ENCODE measurements at places on chromosomes 13 and 19.

DNA sequence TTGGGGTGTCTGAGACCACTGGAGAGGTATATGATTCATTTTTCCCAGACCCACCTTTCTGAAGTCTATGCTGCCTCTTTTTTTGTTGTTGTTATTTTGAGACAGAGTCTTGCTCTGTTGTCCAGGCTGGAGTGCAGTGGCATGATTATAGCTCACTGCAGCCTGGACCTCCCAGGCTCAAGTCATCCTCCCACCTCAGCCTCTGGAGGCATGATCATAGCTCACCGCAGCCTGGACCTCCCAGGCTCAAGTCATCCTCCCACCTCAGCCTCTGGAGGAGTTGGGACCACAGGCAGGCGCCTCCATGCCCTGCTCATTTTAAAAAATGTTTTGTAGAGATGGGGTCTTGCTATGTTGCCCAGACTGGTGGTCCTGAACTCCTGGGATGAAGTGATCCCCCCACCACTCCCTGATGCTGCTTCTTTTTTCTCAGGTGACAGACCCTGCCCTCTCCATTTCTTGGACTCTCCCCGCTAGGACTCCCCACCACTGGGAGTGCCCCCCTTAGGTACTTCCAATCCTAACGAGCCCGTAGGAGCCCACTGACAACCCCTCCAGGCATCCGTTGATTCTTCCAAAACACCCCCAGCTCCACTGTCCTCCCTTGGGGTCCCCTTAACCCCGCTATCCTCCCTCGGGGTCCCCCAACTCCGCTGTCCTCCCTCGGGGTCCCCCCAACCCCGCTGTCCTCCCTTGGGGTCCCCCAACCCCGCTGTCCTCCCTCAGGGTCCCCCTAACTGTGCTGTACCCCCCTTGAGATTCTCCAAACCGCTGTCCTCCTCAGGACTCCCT lies 45.4 kb downstream of the ARHGEF18 start:
- H3K4me1 ChIP-seq = peaks cover 18% of the 10 kb centered on the region
- H3K4me3 ChIP-seq = peak overlapping the region; percentile 77
- no peak for DNase-seq
- H3K27ac ChIP-seq = peak overlapping the region; percentile 77
- H3K27me3 ChIP-seq = no peaks in the 10 kb centered on the region

DNA sequence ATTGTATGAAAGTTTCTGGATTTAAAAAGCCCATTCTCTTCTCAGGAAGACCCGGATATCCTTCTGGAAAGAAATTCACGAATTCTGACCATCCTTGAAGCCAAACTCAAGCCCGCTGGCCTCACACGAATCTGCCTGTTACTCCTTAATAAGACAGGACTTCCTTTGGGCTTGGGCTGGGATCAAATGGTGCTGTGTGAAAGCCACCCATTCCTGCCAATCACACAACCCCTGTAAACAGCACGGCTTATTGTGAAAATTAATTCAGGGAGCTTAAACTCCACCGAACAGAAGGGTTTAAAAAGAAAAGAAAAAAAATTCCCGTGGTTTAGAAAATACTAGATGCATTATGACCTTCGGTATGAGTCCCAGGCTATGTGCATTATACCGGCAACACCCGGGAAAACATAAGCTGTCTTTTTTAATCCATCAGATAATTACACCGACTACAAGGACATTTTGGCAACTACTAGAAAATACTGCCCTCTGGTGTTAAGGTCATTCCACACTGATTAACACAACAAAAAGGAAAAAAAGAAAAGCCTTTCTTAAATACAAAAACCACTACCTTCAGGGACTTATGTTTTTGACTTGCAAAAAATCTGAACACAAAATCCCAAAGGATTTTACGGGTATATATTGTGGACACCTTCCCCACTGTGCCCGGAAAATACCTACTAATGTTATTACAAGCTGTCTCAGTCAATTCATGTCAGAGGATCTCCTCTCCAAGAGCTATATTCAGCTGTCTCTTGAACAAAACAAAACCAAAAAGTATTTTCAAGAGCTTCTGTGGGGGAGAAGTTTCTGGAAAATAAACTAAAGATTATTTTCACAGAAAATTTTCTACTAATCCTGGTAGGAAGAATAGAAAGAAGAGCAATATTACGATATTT lies 76.0 kb upstream of the LSM14A start:
- no peaks in the 10 kb centered on the region for H3K4me1 ChIP-seq
- DNase-seq = peak; percentile 20
- no peaks in the 10 kb centered on the region for H3K36me3 ChIP-seq
- no peak overlapping the region for H3K27ac ChIP-seq

DNA sequence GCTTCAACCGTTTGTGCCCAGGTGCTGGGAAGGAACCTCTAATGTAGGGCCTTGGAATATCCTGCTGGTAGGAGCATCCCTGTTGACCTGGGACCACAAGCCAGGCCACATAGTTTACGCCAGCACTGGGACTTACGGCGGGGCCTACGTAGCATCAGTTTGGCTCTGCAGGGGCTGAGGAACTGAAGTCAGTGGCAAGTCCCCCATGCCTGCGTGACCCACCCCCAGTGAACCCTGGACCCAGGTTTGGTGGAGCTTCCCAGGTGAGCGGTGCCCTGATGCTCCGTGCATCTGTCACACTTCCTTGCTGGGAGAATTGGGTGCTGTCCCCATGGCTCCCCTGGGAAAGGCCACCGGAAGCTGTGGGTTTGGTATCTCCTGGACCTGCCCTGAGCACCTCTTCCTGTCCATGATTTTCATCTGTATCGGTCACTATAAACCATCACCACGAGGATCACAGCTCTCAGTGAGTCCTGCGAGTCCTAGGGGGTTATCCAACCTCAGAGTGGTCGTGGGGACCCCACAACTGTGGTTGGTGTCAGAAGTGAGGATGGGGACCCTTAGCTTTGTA lies 9.9 kb downstream of the SIGLEC11 start:
- peaks cover 49% of the 10 kb centered on the region for H3K27me3 ChIP-seq
- peaks cover 4% of the 10 kb centered on the region for H3K36me3 ChIP-seq
- DNase-seq = no peak
- peaks cover 14% of the 10 kb centered on the region for H3K4me1 ChIP-seq
- H3K27ac ChIP-seq = no peak overlapping the region

DNA sequence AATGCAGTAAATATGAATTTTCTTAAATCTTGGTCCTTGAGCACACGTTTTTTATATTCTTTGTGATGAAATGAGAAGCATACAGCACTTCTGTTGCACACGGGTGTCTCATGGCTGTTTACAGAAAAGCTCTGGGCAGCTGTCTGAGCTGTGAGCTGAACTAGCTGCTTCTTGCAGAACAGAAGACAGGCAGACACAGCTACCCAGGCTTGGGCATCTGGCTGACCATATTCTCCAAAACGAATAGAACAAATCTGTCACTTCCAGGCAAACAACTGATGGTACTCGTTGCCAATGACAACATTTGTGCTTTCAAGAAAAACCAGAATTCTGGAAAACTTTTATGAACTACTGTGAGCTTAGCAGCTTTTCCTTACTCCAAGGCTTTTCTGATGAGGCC lies 16.2 kb downstream of the PCID2 start:
- H3K36me3 ChIP-seq = peaks cover 19% of the 10 kb centered on the region
- DNase-seq = no peak
- H3K4me1 ChIP-seq = no peaks in the 10 kb centered on the region
- no peaks in the 10 kb centered on the region for H3K27me3 ChIP-seq
- H3K27ac ChIP-seq = no peak overlapping the region
- H3K4me3 ChIP-seq = no peak overlapping the region

DNA sequence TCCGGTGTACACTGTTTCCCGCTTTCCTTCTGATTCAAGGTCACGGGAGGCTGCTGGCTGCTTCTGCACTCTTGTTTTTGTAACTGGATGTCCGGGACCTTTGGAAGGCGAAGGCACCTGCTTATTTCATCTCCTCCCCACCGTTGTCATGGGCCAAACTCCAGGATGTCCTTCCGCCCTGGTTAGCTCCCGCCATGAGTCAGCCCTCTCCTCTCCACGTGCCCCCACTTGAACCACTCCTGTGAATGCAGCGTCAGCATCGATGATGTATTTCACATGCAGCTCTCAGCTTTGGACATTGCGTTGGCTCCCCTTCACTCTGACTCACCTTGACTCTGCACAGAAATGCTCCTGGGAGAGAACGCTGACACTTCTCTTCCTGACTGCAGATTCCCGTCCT lies 5.5 kb upstream of the GALP start:
- DNase-seq = peak; percentile 65
- peaks cover 4% of the 10 kb centered on the region for H3K36me3 ChIP-seq
- peaks cover 11% of the 10 kb centered on the region for H3K4me1 ChIP-seq
- H3K27me3 ChIP-seq = peaks cover 25% of the 10 kb centered on the region
- no peak overlapping the region for H3K27ac ChIP-seq

- no peaks in the 10 kb centered on the region for H3K4me1 ChIP-seq
- no peaks in the 10 kb centered on the region for H3K36me3 ChIP-seq
- H3K4me3 ChIP-seq = no peak overlapping the region
- H3K27ac ChIP-seq = no peak overlapping the region
- H3K27me3 ChIP-seq = peaks cover 17% of the 10 kb centered on the region
- DNase-seq = peak; percentile 24
These were observed 140.4 kb downstream of the TEX29 start for GRCh38 chr13:111460548-111461444.

DNA sequence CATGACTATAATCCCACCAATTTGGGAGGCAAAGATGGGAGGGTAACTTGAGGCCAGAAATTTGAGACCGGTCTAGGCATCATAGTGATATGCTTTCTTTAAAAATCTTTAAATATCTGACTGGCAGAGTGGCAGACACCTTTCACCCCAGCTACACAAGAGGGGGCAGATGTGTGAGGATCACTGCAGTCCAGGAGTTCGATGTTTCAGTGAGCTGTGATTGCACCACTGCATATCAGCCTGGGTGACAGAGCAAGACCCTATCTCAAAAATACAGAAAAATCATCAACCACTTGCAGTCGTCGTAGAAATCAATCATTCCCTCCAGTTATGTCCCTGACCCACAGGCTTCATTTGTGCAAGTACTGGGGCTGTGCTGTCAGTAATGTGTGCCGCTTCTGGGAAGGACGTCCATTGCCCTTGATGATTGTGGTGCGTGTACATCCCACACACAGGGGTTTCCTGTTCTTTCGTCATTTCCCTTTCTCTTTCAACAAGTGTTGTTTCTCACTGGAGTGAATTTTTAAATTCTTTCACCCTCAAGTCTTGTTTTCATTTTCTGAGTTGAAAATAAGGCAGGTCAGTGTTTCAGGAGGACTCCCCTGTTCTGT lies 1.4 kb downstream of the LGALS14 start:
- H3K27ac ChIP-seq = no peak overlapping the region
- DNase-seq = no peak
- no peaks in the 10 kb centered on the region for H3K36me3 ChIP-seq

- H3K36me3 ChIP-seq = peaks cover 70% of the 10 kb centered on the region
- H3K4me1 ChIP-seq = peaks cover 31% of the 10 kb centered on the region
- H3K27me3 ChIP-seq = no peaks in the 10 kb centered on the region
- H3K4me3 ChIP-seq = peak overlapping the region; percentile 8
- DNase-seq = no peak
These were observed 27.9 kb upstream of the NANOS3 start for GRCh38 chr19:13848798-13849676.

DNA sequence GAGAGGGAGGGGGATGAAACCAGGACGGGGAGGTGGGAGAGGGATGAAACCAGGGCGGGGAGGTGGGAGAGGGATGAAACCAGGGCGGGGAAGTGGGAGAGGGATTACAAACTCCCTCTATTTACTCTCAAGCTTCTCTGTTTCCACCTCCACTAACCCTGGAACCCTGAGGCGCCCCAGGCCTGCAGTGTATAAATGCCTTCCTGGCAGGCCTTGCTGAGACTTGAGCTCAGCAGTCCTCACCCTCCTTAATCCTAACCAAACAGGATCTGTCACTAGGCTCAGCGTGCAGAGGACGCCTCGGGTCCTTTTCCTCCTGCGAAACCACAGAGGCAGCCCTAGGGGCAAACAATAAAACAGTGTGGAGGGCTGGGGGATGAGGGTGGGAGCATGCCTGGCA lies 32.1 kb upstream of the OR1M1 start:
- DNase-seq = peak; percentile 24
- H3K27me3 ChIP-seq = no peaks in the 10 kb centered on the region
- H3K36me3 ChIP-seq = no peaks in the 10 kb centered on the region
- peak overlapping the region; percentile 37 for H3K4me3 ChIP-seq

DNA sequence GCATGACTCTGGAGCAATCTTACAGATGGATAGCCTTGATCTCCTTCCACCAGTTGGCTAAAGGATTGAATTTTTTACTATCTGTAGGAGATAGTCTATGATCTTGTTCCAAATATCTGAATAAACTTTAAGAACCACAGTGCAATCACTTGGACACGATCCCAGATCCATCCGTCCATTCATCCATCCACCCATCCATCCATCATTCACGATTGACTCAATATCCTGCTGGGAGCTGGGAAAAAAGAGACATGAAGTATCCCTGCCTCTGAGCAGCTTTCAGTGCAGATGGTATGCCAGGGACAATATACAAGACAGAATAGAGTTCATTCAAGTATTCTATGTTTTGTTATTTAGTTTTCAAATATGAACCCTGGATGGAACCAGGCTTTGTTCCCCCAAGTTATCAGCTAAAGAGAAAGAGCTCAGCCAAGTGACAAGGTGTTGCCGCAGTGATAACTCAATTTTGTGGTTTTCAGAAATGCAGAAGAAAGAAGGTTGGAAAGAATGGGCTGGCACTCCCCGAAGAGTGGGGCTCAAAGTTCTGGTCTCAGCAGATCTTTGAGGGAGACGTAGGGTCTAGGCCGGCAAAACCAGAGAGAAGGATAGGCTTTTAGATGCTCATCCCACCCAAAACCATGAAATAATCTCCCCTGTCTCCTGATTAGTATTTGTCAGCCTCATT lies 66.3 kb downstream of the IRS2 start:
- H3K4me3 ChIP-seq = no peak overlapping the region
- H3K4me1 ChIP-seq = no peaks in the 10 kb centered on the region
- no peaks in the 10 kb centered on the region for H3K36me3 ChIP-seq
- H3K27me3 ChIP-seq = no peaks in the 10 kb centered on the region
- H3K27ac ChIP-seq = no peak overlapping the region
- DNase-seq = no peak

DNA sequence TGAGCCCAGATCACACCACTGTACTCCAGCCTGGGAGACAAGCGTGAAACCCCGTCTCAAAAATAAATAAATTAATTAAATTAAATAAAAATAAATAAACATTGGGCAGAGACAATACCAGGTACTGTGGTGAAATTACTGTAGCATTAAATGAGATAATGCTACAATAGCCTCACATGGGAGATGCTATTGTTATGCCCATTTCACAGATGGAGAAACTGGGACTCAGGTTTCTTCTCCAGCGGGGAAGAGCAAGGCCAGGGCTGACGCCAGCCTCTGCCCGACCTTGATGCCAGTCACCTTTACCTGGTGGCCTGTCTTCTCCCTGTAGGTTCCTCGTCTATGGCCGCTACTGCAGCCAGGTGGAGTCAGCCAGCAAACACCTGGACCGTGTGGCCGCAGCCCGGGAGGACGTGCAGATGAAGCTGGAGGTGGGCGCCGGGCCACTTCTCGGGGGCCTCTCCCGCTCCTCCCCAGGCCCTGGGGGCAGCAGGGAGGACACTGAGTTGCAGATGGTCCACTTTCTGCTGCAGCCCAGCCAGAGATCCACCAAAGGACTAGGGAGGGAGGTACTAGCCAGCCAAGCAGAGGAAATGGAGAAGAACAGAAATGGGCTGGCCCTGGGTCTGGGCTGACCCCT lies 53.9 kb downstream of the VAV1 start:
- DNase-seq = no peak
- H3K4me1 ChIP-seq = peaks cover 8% of the 10 kb centered on the region
- peaks cover 9% of the 10 kb centered on the region for H3K27me3 ChIP-seq
- no peak overlapping the region for H3K27ac ChIP-seq
- H3K36me3 ChIP-seq = peaks cover 8% of the 10 kb centered on the region
- H3K4me3 ChIP-seq = no peak overlapping the region

GRCh38 chr13:35765941-35766340 lies 289.5 kb upstream of the MAB21L1 start:
- no peaks in the 10 kb centered on the region for H3K4me1 ChIP-seq
- no peak overlapping the region for H3K27ac ChIP-seq
- DNase-seq = no peak
- no peak overlapping the region for H3K4me3 ChIP-seq
- no peaks in the 10 kb centered on the region for H3K36me3 ChIP-seq
- H3K27me3 ChIP-seq = peaks cover 21% of the 10 kb centered on the region

Data from Calu3 (cell line).